AG08395 (cell line): ENCODE measurements at places on chromosomes 2 and 18.

DNA sequence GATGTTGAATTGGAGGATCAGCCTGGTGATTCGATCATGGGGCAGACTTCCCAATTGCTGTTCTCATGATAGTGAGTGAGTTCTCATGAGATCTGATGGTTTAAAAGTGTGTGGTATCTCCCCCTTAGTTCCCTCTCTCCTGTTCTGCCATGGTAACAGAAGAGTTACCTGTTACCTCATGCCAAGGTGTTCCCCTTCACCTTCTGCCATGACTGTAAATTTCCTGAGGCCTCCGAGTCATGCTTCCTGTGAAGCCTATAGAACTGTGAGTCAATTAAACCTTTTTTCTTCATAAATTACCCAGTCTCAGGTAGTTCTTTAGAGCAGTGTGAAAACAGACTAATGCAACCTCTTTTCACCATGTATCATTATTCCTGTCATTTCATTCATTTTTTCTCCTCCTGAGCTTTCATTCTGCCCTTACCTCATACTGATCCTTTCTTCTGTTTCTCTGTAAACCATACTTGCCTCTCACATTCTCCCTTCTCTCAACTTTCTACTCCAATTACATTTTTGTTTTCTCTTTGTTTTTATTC, 22.0 kb downstream of the STARD6 start:
- DNase-seq, result no peak

DNA sequence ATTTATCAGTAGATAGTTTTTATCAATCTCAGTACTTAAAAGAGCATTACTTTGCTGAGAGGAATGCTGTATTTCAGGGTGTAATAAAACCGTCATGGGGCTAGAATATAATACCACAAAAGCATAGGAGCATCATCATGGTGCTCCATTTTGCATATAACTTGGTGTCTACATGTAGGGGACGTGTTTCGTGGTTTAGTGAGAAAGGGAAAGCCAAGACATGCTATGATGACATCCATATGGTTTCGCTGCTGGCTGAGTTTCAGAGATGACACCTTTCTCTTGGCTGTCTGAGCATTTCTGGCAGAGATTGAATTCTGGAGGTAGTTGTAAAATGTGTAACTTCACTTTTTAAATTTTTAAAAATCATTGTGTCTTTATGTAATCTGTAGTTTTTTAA, 32.4 kb downstream of the WDR43 start:
- no peak for DNase-seq

DNA sequence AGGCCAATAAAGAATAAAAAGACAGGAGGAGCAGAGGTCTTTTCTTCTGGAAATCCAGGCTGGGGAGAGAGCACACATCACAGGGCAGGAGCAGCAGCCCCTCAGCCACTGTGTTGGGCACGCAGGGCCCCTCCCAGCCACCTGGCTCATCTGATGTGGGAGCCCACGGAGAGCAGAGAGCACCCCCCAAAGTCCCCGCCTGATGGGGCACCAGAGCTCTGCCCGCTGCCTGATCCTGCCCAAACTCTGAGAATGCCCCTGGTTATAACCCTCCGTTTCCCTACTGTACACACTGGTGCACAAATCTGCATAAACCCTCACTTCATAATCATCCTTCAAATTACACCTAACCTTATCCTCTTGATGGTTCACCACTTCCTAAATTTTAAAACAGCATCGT, 111.3 kb downstream of the HDAC4 start:
- no peak for DNase-seq

DNA sequence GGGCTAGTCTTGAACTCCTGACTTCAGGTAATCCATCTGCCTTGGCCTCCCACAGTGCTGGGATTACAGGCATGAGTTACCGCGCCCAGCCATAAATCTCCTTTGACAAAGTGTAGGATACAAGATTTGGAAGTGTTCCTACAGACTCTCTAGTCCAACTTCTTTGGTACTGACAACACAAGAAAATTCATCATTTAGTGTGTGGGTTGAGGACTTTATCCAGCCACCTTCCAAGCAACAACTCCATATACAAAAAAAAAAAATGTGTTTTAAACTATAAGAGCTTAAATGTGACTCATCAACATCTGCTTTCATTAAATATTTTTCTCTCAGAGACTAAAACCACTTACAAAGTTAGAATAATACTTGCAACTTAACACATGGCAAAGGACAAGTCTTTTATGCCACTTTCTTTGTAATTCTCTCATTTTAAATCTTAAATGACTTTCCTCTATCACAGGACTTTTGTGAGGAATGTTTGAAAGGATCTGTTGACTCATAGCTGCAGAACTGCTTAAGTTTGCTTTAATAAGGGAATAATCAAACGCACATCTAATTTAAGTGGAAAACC, 46.2 kb upstream of the ITGAV start:
- peak; percentile 20 for DNase-seq

DNA sequence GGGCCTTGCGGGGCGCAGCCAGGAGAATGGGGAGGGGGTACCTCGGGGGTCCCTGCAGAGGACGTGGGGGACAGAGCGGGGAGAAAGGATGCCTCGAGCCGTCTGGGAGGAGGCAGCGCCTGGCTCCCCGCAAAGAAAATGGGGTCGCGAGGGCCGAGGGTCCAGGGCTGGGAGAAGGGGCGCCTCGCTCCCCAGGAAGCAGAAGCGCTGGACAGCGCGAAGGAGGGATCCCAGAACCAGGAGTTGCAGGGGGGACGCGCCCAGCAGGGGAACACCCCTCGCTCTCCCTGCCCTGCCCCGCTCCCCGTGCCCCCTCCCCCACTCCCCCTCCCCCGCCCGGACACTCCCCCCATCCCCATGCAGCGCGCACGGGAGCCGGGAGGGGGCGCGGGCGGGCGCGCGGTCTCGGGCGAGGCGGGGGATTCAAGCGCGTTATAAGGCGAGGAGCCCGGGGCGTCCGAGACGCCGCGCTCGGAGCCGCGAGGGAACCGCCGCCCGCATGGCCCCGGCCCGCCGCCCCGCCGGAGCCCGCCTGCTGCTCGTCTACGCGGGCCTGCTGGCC, at the start of gene ERFE:
ERFE (plus strand) TSS at position 462 of the 562 bp plus-strand sequence; CDS start at position 500, 38 bp downstream.
- DNase-seq, result peak; percentile 75

GRCh38 chr2:53445383-53446070, 322.1 kb upstream of the CHAC2 start:
- peak; percentile 11 for DNase-seq

DNA sequence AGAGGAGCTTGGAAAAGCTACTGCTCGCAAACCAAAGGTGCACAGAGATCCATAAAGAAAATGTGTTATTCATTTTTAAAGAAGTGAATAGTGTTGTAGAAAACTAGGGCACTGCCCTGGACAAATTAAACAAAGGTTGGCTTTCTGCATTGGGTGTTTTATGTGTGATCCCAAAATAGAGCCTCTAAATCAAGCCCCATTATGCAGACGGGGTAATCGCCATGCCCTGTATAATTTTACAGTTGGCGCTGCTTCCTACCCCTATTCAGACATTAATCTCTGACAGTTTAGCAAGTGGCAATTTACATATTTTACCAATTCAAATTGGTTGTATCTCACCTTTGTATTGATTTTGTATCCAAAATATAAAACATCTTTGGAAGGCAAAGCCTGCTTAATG, 109.1 kb downstream of the PID1 start:
- no peak for DNase-seq

DNA sequence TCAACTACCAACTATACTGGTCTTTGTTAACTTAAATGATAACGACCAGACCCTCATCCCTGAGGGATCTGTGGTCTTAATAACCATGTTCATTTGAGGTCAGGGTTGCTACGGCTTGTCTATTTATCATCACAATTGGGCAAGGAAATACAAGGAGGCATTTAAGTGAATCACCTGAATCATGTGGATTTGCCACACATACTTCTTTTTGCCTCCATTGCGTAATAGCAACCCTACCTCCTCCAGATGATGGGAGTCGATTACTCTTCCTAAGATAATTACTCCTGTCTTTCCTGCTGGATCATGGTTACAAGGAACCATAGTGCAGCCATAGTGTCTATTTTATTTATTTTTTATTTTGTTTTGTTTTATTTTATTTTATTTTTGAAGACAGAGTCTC, 42.2 kb downstream of the TAF4B start:
- no peak for DNase-seq

DNA sequence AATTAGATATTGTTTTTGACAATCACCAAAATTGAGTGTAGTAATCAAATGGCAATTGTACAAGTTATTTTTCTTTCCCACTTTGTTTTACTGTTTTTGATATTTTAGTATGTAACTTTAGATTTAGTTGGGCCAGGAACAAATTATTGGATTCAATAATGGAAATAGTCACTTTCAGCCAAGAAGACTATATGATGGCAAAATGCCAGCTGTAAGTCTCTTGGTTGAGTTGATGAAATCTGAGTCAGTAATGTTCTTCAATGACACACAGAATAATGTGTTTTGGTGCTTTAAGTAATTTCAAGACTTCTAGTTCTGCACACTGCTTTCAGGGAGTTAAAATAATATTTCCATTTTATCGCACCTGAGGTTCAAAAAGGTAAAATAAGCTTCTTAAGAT, 2022.0 kb upstream of the CELF4 start:
- DNase-seq, result no peak
